ENCODE measurements at places on chromosomes 13 and 19.

DNA sequence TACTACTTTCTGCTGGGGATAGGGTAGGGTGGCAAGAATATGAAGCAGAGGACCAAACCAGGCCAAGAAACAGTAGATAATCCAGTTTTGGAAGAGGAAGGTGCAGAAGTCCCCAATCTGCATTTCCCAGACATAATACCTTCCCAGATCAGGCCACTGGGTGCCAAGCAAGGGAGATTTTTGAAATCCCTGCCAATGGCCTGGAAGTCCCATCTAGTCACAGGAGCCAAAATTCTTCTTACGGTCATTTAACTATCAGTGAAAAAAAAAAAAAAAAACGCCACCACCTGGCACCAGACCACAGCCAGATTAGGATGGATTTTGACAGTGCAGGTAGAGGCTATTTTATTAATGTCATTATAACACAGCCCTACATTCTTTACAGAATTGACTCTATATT lies 57.8 kb downstream of the ZC3H13 start:
- no peak for DNase-seq

DNA sequence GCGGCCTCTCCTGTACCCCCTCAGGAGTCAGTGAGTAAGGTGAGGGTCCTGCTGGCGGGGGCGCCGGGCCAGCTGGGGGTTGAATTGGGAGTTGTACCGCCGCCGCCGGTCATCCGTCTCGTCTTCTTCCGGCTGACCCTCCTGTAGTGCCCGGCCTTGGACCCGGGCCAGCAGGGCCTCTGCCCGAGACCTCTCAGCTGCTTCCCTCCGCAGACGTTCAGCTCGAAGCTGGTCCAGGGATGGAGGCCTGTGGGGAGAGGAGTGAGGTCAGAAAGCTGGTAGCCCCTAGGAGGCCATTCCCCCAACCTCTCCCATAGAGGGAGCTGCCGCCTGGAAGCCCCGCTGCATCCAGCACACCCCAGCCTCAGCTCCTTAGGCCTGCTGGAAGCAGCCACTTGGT lies 3.8 kb downstream of the LENG1 start:
- DNase-seq = no peak

DNA sequence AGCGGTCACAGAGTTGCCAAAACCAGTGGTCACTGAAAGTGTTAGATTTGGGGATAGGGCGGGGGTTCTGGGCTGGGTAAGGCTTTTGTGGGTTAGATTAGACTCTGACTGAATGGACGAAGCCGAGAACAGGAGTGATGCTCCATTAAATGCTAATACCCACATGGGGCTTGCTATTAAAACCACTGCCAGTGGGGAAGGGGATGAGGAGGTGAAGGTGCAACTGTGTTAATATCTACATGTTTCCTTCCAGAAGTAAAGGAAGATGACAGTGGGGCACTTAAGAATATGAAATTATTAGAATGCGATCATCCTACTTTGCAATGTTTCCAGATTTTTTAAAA lies 573 bp upstream of the ZNF614 start:
- DNase-seq = no peak

DNA sequence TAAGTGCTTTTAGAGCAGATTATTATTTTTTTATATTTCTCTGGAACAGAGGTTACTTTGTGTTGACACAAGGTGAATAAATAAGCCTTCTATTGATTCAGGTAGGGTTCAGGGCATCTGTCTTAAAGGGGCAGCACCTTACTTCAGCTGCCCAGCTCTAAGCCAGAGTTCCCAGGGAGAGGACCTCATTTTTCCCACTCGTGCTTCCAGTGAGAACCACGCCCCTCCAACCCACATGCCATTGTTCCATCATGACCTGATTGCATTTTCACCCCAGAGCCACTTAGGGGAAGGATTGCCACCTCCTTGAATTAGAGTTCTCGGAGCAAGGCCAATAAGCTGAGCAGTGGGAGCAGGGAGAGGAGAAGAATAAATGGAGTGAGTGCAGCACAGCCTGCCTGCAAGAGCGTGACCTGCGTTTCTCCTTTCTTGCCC lies 104.3 kb upstream of the FRY start:
- DNase-seq = no peak

GRCh38 chr19:40281381-40282208 lies 3.5 kb downstream of the AKT2 start:
- DNase-seq = no peak

GRCh38 chr19:15846923-15847322 lies 31.5 kb upstream of the OR10H1 start:
- no peak for DNase-seq

- DNase-seq = no peak
Observed at GRCh38 chr19:11649941-11650340, 52.7 kb downstream of the ZNF627 start.

GRCh38 chr13:47455626-47456025 lies 545.4 kb downstream of the SUCLA2 start:
- DNase-seq = no peak

DNA sequence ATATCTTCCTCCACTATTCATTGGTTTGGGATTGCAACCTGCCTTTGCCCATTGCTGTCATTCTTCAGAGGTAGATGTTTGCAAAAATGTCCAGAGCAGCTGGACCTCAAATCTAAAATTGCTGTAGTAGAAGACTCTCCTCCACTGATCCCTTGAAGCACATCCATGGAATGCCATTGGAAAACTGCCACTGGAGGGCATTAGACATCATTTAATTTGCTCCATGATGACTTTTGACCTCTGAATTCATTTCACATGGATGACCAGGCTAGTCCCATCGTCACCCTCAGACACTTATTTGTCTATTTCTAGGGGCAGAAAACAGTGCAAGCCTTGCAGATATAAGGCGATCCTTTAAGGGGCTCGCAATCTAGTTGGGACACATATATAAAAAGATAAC lies 33.9 kb upstream of the FLT1 start:
- DNase-seq = no peak

- no peak for DNase-seq
Observed at GRCh38 chr13:112761701-112762689, 72.2 kb downstream of the ATP11A start.

DNA sequence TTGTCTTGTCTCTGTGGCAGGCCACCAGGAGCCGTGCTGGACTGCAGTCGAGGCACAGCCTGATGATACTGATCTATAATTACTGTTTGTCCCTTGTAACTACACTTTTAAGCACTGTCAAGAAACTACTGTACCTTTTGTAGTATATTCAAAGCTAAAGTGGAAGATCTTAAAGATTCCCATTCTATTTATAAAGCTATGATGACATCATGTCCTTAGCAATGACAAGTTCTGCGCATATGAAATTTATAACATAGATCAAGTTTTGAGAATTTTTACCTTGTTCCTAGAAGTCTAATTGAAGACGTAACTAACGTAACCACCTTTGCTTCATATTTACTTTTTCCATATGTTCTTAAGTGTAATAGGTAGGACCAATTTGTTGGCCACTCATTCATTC lies 56.8 kb upstream of the LATS2 start:
- no peak for DNase-seq

GRCh38 chr13:35228536-35228935 lies 248.0 kb downstream of the MAB21L1 start:
- no peak for DNase-seq

- DNase-seq = no peak
Observed at GRCh38 chr13:62085337-62086229, 669.9 kb upstream of the PCDH20 start.

- no peak for DNase-seq
Observed at GRCh38 chr19:38206928-38207327, 17.1 kb downstream of the DPF1 start.

DNA sequence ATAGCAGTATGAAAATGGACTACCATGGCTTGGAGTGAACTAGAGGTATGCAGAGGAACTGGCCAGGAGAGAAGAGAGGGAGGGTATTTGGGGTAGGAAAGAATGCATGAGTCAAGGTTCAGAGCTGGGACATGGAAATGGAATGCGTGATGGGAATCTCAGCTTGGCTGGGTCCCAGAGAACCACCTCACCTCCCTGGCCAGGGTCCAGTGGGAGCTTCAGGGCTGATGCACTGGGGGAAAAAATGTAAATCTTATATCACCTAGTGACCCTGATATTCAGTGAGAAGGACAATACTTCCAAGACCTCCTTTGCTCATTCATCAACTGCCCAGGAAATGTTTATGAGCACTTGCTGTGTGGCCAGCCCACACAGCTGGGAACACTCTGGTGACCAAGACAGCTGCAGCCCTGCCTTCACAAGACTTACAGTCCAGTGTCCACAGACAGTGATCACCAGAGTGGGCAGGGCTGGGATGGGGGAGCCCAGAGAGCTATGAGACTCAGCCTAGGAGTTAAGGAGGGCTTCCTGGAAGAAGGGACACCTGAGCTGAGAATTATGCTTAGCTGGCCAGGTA lies 12.8 kb downstream of the IGSF23 start:
- DNase-seq = no peak

- DNase-seq = no peak
Observed at GRCh38 chr13:79602936-79603335, 122.0 kb downstream of the NDFIP2 start.

DNA sequence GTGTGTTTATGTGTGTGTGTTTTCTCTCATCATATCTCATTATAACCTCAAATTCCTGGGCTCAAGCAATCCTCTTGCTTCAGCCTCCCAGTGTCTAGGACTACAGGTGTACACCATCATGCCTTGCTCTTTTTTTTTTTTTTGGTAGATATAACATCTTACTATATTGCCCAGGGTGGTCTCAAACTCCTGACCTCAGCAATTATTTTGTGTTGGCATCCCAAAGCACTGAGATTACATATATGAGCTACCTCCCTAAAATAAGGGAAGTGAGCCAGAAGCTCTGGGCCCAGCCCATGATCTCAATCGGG lies 448 bp upstream of the ZNF543 start:
- DNase-seq = no peak

- no peak for DNase-seq
Observed at GRCh38 chr19:8352134-8352827, 9.2 kb upstream of the KANK3 start.

DNA sequence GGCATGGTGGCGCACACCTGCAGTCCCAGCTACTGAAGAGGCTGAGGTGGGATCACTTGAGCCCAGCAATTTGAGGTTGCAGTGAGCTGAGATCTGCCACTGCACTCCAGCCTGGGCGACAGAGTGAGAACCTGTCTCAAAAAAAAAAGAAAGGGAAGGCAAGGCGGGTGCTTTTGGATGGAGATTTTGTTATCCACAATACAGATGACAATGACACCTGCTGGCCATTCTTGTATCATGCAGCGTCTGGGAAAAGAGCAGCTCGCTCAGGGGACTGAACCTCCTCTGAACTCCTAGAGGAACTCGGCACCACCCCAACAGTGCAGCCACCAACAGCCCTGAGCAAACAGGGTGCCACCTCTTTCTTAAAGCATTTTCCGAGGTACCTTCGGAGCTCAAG lies 22.8 kb downstream of the HAUS8 start:
- DNase-seq = peak; percentile 22

GRCh38 chr19:44648631-44649251 lies 5.0 kb downstream of the PVR start:
- DNase-seq = no peak

DNA sequence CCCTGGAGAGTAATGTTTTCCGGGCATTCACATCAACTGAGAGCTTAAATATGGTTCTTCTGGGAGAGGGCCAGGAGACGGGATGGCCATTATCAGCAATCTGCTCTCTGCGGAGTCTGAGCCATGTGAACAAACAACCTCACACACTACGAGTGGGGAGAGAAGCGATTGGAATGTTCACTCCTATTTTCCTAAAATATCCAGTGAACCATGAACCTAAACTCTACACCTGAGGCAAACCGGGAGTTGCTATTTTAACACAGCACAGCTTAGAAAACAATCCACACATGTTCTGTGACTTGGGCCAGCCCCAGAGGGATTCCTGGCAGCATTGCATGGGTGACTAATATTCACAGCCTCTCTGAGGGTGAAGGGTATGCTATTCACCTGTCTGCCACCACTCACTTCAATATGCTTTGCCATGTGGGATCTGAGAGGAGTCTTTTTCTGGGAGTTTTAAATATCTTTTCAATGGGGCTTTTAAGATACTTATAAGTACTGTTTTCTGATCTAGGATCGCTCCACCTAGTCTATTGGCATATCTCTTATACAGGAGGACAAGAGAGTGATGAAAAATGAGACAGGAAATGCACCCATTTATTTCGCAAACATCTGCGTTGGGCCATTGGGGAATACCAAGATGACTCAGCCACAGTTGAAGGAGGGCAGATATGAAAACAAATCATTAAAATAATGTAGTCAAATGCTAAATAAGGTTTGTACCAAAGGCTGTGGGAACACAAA lies 72.6 kb upstream of the SERP2 start:
- no peak for DNase-seq

All from CD4-positive, alpha-beta T cell treated with Interleukin-6 for 4 hours (primary cell).